Activated T-helper 1 cell treated with anti-CD3 and anti-CD28 coated beads, Interleukin-2, amount 50 U/mL, for 16 hours (primary cell): ENCODE measurements at places on chromosomes 1 and 21.

- no peak for DNase-seq
Measured at GRCh38 chr1:174296309-174296708, 137.0 kb downstream of the RABGAP1L start.

DNA sequence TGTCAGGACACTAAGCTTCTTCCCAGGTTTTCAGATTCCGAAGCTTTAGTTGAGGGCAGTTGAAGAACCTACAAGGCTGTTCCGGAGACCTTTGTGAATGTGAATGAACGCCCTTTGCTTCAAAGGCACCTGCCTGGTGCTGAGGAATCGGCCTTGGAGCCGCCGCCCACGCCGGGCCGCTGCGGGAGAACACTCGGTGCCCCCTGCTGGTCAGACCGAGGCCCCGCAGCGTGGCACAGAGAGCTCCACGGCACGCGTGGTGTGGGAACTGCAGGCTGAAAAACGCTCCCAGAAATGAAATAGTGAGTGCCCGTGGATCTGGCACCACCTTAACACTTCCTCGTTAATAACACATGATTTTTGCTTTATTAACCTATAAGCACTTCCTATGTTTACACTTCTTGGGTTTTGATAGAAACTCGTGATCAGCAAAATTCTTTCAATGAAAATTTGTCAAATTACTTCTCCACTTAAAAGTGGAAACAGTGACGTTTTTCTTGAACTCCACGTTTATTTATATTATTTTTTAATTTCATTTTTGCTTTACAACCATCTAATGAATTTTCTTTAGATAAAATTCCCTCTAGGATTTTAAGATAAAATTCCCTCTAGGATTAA is 460.6 kb downstream of the DSCAM start:
- DNase-seq, result no peak

DNA sequence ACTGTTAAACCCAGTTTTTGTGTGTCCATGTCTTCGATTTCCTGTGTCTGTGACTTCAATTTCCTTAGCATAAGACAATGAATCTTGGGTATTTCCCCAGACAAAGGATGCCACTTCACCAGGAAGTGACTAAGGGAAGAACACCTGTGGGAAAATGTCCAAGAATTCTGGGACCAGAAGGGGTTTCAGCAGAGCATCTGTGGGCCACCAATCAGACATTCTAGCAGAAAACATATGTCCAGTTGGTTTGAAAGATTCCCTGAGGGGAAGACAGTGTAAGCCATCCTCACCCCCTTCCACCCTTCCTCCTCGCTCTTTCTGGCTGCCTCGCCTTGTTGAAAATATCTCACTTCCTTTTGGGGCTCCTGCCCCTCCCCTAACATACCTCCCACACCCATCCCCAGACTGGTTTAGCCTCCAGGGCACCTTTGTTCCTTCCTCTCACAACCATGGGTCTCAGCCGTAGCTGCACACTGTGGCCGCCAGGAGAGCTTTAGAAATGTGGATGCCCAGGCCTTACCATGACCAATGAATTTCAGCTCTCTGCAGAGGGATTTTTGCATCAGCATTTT is 25.5 kb upstream of the IFNAR1 start:
- no peak for DNase-seq

- DNase-seq, result no peak
Measured at GRCh38 chr1:12475947-12476346, 142.1 kb downstream of the DHRS3 start.

DNA sequence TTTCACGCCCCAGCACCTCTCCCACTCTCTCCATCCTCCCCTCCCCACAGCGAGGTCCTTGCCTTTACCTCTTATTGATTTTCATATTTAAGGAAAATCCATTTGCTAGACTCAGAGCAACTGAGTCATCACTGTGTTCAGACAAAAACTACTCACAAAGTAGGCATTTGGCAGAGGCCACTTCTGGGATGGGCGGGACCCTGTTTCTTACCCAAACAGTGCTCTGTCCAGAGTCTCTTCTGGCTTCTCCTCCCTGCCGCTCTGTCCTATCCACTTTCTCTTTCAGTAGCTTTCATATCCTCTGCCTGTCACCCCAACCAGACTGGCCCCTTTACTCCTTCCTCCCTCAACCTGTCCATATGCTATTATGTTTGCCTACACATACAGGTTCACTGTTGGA is 2.4 kb upstream of the NAV1 start:
- no peak for DNase-seq

GRCh38 chr1:200872446-200873115 is at the start of gene GPR25:
Gene GPR25 (plus strand): TSS chr1:200872981. CDS start chr1:200873038, 57 bp downstream.
- no peak for DNase-seq

- DNase-seq, result no peak
Measured at GRCh38 chr1:24300971-24301784, 18.0 kb upstream of the GRHL3 start.

- peak; percentile 12 for DNase-seq
Measured at GRCh38 chr1:204286831-204287421, 72.8 kb downstream of the PLEKHA6 start.

GRCh38 chr1:169507413-169507812 is 21.7 kb upstream of the SLC19A2 start:
- DNase-seq, result no peak

DNA sequence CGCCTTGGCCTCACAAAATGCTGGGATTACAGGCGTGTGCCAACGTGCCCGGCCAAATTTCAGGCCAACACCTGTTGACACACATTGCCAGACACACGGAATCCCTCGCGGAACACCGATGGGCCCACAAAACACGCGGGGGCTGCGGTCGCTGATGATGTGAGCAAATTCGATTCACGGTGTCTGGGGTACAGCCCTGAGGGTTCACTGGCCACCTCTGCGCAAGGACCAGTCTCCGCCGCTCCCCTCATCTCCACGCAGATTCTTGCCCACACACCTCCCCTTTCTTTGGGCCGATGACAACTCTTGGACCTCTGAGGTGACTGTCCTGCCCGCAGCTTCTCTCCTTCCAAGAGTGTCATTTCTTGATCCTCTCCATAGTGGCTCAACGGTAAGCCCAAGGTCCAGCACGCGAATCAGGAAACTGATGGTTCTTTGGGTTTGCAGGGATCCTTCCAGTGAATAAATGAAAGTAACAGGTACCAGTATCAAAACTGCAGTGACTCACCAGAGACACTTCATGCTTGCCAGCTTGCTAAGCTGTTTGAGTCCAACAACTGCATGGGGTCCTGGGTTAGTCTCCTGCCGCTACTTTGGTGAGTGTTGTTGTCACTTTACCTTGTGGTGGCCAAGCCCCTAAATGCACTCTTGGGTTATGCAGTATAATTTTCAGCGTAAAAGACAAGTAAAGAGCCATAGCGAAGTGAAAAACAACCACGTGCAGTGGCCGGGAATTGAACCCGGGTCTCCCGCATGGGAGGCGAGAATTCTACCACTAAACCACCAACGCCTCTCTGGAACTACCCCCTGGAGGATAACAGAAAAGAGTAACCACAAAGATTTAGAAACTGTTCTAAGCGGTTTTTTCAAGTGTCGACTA is 11.0 kb upstream of the RNU1-3 start:
- DNase-seq, result no peak

DNA sequence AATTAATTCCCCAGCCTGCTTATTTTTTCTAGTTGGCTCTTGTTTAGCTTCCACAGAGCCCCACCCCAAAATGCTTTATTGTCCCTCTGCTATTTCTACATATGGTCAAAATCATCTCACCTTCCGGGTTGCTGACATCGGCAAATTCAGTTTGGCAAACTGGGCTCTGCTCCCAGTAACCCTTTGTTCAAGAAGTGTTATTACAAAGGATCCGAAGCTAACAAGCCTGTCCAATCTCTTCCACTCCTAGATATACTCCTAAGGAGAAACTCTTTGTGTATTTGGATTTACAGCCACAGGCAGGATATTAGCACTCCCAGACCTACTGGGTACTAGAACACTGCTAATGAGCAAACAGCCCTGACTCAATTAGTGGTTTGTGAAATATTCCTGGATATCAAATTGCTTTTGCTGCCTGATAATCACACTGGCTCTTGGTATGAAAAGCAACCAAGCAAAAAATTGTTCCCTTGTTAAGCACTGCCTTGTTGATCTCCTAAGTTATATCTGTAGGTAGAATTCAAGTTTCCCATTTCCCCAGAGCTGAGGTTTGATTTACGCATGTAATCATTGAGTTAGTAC is 4.0 kb downstream of the JUN start:
- DNase-seq, result no peak

GRCh38 chr1:68163220-68163619 is 69.1 kb downstream of the WLS start:
- DNase-seq, result no peak

- no peak for DNase-seq
Measured at GRCh38 chr1:173413271-173413707, 63.8 kb upstream of the PRDX6 start.

DNA sequence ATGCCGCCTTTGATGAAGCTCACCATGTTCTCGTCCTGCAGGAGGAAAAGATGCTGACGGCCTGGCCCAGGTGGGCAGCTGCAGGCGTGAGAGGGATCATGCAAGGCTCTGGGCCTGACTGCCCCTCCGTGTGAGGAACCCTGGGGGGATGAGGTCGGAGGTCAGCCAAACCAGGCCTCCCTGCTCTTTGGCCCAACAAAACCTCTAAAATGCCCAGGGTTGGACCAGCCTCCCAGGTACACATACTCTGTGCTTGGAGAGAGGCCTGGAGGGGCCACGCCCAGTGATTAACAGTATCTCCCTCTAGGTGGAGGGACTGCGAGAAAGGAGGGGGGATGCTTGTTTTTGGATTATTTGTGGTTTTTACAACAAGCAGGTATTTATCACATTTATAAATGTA is 21.1 kb downstream of the TTC39A start:
- DNase-seq, result no peak

- no peak for DNase-seq
Measured at GRCh38 chr1:100722221-100722620, 2.7 kb downstream of the VCAM1 start.

GRCh38 chr1:192445839-192446489 is 129.2 kb downstream of the RGS21 start:
- peak; percentile 20 for DNase-seq

DNA sequence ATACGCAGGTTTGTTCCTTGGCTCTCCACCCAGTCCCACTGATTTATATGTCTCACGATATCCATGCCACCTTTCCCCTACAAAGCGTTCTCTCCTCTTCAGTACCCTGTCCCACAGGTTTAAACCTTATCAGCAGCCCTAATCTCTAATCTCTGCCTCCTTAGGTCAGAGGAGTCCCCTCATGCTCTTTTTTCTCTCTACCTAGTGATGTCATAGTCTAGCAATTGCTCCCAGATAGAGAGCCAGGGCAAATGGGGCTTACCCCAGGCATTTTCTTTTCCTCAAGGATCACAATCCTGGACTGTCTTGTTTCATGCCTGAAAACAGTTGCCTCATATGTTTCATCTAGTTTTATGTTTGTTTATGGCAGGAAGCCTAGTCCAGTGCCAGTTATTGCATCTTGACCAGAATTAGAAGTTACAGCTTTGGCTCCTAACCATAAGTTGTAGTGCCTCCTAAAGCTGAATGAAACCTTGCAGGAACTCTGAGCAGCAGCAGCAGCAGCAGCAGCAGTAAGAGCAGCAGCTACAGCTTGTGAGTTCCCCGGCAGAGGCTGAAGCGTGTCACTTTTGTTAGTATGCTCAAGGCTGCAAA is 26.7 kb upstream of the TP53BP2 start:
- DNase-seq, result no peak

- DNase-seq, result no peak
Measured at GRCh38 chr1:164740000-164740526, 181.1 kb downstream of the PBX1 start.

- DNase-seq, result no peak
Measured at GRCh38 chr1:213720032-213720431, 267.7 kb upstream of the PROX1 start.

- DNase-seq, result no peak
Measured at GRCh38 chr1:18932879-18933278, 23.6 kb downstream of the IFFO2 start.

DNA sequence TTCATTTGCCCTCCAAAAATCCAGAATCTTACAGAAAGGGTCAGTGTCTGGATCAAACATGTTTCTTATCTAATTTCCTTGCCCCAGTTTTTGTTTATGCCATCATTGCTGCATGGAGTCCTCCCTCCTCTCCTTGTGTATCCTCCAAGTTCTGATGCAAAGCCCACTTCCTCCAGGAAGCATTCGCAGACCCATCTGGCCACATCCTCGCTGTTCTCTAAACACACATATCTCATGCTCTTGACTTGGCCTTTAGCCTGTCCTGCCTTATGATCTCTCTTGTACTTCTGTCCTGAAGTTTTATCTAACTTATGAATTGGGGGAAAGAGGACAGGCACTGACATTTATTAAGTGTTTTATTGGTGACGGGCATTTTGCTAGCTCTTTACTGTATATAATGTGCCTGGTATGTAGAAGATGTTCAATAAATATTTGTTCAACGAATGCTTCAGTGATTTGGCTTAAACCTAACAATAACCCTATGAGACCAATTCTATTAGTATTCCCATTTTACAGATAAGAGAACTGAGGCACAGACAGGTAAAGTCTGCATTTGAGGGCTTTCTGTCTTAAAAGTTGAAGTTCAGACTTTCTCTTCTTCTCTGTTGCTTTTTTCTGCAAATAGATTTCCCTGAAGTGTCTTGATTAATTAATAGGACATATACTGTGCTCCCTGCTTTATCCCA is 19.2 kb upstream of the ID3 start:
- no peak for DNase-seq

DNA sequence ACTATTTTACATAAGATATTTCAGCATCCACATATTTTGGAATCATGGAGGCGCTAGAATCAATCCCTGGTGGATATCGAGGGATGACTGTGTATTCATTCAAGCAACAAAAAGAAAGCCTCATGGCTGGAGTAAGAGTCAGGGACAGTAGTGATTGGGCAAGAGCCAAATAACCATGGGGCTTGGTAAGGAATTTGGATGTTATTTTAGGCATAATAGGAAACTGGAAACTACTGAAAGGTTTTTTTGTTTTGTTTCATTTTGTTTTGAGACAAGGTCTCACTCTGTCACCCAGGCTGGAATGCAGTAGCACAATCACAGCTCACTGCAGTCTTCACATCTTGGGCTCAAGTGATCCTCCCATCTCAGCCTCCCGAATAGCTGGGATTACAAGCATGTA is 33.8 kb upstream of the EYA3 start:
- no peak for DNase-seq

GRCh38 chr1:77704736-77705135 is 22.3 kb upstream of the ZZZ3 start:
- no peak for DNase-seq

DNA sequence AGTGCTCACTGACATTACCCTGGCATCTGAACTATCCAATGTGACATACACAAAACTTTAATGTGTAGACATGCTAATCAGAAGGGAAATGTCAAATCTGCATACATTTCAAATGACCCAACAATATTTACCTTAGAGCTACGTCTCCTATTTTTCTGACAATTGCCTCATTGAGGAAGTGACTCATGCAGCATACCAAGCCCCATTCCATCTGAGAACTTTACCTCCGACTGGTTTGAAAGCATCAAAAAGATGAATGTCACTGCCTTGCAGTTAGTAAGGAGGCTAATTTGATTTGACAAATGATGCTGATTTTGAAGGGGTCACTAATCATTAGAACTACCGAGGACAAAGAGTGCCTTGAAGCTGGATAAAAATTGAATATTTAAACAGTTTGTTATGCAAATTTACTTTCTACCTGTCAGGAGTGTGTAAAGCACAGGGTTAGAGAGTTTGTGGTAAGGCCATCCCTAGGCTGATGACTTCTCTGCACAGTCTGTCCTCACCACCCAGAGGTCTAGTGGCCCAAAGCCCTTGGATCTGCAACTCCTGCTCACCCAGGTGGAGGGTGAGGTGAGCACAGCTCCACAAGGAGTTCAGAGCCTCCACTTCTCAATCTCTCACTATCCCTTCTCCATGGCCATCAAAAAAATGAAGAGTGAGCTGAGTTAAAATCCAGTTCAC is 500.3 kb upstream of the C1orf87 start:
- DNase-seq, result no peak
